ENCODE measurements at places on chromosomes 2 and 18.

- no peak for DNase-seq
Measured at GRCh38 chr2:212337036-212337435, 201.6 kb downstream of the ERBB4 start.

- DNase-seq: no peak
Measured at GRCh38 chr2:187459256-187459655, 11.2 kb upstream of the CALCRL start.

GRCh38 chr2:25855065-25855464 lies 23.2 kb downstream of the ASXL2 start:
- no peak for DNase-seq

DNA sequence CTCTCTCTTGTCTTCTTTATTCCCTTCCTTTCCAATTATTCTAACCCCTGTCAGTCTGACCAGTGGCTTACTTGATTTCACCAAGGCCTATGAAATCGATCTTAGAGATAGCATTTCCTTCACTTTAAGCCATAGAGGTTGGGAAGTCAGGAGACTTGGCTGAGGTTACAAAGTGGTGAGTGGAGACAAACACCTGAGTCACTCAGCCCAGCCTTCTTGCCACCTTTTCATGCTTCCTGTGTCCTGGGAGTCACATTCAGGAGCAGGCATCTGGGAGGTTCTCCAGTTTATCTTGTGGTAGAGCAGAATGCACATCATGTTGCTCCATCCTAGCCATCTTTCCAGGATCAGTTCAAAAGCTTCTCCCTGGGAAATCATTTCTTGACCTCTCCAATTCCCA lies 59.1 kb downstream of the VSNL1 start:
- DNase-seq: no peak

GRCh38 chr2:129262934-129263333 lies 716.5 kb upstream of the RAB6C start:
- DNase-seq: no peak

- no peak for DNase-seq
Measured at GRCh38 chr2:144833075-144833637, 313.2 kb upstream of the ZEB2 start.

Measured in germinal center (tissue), 1 donor.